ENCODE measurements at places on chromosomes 7 and 10.

DNA sequence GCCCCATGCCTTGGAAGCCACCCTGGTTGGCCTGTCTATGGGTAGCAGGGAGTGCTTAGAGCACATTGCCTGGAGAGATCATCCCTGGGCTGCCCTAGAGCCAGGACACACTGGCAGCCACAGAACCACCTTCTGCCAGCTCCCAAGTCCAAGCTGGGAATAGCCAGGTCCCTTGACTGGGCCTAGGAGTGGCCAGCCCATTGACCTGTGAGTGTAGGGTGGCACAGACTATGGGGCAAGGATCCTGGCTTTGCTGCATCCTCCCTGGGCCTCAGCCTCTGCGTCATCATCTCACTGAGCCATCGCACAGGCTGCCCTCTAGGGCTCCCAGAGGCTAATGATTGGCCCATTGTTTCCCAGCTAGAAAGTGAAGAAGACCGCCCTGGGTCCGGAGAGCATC lies 7.0 kb downstream of the AQP1 start:
- DNase-seq: no peak

- DNase-seq: no peak
Observed at GRCh38 chr7:326273-326672, 36.3 kb downstream of the FOXL3 start.

DNA sequence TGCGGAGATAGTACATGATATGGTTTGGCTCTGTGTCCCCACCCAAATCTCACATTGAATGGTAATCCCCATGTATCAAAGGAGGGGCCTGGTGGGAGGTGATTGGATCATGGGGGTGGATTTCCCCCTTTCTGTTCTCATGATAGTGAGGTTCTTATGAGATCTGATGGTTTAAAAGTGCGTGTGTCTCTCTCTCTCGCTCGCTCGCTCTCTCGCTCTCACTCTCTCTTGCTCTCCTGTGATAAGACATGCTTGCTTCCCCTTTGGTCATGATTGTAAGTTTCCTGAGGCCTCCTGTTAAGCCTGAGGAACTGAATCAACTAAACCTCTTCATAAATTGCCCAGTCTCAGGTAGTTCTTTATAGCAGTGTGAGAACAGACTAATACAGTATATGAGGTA lies 171.9 kb downstream of the NSUN6 start:
- peak; percentile 71 for DNase-seq

- no peak for DNase-seq
Observed at GRCh38 chr7:130149281-130150139, 55.7 kb downstream of the TMEM209 start.

- no peak for DNase-seq
Observed at GRCh38 chr10:116085323-116085722, 187.7 kb downstream of the GFRA1 start.

GRCh38 chr10:25082276-25083204 lies 66.1 kb downstream of the THNSL1 start:
- DNase-seq: no peak

GRCh38 chr10:132974249-132974796 lies 32.0 kb upstream of the CFAP46 start:
- DNase-seq: no peak

DNA sequence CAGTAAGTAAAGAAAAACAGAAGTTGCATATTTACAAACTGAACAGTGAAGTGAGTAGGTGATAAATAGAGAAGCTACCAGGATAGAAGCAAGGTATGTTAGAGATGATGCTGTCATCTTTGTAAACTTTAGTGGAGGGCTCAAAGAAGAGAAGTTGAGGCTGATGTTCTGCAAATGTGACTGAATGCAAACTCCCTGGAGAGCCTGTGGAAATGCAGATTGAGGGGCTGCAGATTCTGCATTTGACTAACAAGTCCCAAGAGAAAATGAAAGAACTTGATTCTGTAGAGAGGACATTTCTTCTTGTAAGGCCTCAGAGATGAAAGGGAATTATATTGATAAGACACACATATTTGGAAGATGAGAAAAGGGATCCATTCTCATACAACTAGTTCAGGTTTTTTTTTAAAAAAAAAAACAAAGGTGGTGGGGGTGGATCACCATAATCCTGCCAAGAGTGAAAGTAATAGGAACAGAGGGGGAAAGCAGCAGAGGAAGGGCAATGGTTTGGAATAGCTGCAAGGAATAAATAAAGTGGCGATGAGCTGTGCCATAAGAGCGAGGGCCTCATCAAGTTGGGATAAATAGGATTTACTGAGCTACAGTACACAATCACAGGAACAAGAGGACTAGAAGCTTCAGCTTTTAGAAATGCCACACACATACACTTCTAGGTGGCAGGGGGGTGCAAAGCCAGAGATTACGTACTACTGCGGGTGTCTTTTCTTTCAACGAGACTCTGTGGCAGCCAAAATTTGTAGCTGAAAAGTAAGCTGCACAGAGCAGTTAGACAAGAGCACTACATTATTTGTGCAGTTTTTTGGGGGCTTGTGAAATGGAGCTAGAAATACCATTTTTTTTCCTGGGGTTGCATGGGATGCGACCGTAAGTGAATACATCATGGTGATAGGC lies 778.5 kb downstream of the NRG3 start:
- DNase-seq: no peak

GRCh38 chr10:131758062-131758938 lies 142.5 kb upstream of the PPP2R2D start:
- DNase-seq: no peak

DNA sequence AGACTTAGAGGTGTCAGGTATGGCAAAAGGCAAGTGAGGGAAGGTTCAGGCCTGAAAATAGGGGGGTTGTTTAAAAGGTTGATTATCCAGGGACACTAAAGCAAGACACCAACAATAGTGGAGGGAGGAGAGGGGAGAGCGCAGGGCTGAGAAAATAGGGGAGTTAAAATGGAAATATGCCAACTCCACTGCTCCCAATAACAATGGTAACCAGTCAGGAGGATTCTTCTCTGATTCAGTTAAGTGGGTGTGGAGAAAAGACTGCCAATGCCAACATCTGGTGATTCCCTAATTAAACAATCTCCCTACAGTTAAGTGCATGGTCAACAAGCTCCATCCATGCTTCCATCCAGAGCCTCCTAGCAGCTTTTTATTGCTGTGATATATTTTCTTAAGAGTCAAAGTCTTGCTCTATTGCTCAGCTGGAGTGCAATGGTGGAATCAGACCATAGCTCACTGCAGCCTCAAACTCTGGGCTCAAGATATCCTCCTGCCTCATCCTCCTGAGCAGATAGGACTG lies 183.3 kb downstream of the JAZF1 start:
- no peak for DNase-seq

DNA sequence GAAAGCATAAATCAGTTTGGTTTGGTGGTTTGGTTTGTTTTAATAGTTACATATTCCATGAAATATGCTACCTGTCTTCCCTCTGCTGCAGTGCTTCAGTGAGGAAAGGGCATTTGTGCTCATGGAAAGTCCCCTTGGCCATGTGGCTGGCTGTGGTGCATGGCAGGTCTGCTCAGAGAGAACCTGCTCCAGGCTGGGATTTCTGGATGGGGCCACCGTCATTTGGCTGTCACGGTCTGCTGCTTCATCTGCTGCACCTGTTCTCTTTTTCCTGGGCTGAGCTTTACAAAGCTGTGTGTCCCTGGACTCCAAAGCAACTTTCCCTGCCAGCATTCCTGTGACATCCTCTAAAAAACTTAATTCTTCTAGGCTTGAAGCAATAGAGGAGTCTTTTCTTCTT lies 8.9 kb downstream of the CDK14 start:
- no peak for DNase-seq

DNA sequence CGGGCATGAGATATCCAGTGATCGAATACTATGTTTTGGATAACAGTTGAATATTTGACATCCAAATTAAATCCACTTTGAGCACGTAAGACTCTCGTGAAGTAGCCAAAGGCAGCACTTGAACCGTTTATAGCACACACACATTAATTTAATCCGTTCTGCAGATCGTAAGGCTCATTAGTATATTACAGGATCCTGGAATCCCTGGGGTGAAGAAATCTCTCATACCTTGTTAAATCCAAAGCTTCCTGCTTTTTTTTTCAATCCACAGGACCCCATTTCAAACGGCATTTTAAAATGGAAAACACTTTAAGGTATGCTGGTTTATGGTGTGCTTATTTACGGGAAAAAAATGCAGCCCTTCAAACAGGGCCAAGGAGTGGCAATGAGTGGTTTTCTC lies 158.4 kb upstream of the ADARB2 start:
- no peak for DNase-seq

DNA sequence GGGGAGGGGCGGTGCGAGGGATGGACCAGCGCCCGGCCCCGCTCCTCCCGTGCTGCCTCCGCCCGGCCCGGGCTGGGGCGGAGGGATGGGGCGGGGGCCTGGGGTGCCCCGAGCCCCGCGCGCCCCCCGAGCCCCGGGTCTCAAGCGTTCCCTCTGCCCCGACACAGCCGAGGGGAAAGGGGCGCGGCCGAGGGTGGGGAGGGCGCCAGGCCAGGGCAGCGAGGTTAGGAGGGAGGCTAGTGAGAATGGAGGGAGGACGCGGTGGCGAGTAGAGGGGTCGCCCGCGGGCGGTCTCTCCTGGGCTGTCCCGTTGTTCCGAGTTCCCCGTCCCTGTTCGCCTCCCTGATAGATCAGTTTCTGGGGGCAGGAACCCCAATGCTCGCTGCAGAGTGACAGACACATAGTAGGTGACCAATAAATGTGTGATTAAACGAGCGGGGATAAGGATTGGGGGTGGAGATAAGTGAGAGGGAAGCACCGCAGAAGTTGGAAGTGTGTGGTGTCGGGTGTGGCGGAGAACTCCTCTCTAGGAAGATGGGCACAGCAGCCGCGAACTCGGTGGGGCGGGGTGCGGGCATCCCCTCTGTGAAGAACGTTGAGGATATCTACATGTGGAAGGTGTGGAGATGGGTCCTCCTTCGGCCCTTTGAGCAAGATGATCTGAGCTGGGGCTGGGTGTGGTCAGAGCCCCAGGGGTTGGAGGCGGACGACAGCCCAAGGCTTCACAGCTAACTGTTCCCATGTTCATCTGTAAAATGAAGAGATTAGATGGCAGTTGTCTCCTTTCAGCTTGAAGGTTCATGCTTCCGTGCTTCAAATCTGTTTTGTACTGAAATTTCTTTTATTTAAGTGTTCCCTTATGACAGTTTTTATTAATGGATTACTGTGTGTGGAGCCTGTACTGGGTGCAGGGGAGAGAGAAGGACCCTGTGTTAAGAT lies 580 bp downstream of the ZNF775 start:
- peak; percentile 29 for DNase-seq

DNA sequence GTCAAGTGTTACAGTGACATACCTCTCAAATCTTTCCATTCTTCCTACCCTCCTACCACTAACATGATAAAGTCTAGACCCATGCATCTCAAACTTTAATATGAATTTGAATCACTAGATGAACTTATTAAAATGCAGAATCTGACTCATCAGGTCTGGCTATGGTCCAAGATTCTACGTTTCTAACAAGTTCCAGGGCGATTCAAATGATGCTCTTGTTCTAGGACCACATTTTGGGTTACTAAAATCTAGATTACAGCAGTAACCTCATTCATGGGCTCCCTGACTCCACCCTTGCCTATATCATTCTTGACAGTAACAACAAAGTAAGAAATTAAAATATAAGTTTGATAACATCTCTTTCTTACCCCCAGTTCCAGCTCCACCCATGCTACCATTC lies 124.8 kb upstream of the LSM8 start:
- DNase-seq: no peak

GRCh38 chr7:44061645-44062179 lies 3.7 kb downstream of the PGAM2 start:
- DNase-seq: no peak

DNA sequence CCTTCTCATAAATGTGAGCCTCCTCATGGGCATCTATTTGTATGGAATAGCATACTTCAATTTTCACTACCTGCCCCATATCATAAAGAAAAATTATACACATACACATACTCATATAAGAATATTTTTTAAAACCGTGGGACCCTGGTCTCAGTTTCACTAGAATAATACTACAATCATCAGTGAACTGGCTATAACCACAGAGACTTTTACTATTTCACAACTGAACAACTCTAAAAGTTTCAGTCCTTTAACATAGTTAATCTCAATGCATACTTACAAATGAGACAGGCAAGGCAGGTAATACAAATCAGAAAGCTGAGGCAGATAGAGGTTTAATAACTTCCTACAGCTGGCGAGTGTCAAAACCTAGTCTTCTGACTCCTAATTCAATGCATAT lies 83.1 kb downstream of the LRRN3 start:
- no peak for DNase-seq

DNA sequence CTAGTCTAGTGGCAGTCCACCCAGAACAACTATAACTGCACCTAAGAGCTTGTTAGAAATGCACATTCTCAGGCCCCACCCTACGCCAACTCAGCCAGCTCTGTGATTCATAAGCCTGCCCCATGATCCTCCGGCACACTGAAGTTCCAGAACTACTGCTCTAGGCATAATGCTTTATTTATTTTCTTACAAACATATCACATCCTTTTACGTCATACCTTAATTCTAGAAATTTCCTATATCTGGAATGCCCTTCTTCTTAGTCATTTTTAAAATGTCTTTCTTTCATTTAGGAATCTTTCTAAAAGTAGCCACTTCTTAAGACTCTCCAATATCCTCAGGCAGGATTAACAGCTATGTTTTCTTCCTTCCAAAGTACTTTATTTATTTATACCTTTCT lies 480.1 kb downstream of the INHBA start:
- DNase-seq: no peak

DNA sequence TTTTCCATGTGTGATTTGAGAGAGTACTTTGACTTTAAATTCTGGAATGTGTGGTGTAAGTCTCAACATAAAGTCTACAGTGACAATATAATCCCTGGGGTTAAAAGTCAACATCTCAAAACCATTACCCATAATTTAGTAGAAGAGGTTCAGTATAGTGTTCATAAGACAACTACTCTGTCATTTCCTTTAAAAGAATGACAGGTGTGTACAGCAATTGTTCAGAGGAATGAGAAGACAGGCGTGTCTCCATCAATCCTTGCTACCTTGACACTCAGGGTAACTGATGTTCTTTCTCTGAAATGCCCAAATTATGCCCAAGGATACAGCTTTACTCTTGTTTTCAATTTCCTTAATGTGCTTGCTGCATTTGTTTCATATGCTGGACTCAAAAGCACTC lies 256.4 kb downstream of the DYNC1I1 start:
- DNase-seq: no peak

DNA sequence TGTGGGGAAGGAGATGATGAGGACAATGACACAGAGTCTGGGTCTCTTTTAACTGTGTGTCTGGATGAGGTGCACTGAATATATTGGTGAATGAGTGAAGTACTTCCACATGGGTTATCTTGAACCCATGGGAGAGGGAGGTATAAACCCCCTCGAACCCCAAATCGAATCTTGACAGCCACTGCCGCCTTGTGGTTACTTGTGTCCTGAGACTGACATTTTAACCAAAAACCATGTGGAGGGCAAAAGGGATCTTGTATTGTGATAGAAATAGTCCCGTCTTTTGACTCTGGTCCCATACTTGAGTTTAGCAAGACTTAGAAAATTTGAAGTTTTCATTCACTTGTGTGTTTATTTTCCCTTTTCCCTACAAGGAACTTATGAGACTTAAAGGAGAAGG lies 283.3 kb downstream of the PHTF2 start:
- DNase-seq: peak; percentile 54

- DNase-seq: no peak
Observed at GRCh38 chr10:69363666-69364065, 53.1 kb downstream of the TACR2 start.

Measured in OCI-M1 (cell line).